ENCODE measurements at places on chromosomes 3 and 15. TPM values are rescaled to one million over a fixed set of nuclear protein-coding genes. Genes with fewer than 3 reads are reported as not detected.

GRCh38 chr15:66839506-66840112, 137.6 kb downstream of the SMAD6 start:
- no peaks in the 10 kb centered on the region for H3K27me3 ChIP-seq
- no peaks in the 10 kb centered on the region for H3K36me3 ChIP-seq
- DNase-seq, result no peak
- H3K27ac ChIP-seq, result peak overlapping the region; percentile 21

The FRMD5 gene
- total RNA-seq, result 62.4 TPM

The SCAMP5 gene
- 3.0 TPM for total RNA-seq

- peak overlapping the region; percentile 87 for H3K27ac ChIP-seq
- H3K4me3 ChIP-seq, result peak overlapping the region; percentile 77
- no peaks in the 10 kb centered on the region for H3K36me3 ChIP-seq
- no peak for DNase-seq
- H3K4me1 ChIP-seq, result peaks cover 62% of the 10 kb centered on the region
Measured at GRCh38 chr3:64266983-64267382, 41.7 kb upstream of the PRICKLE2 start.

DNA sequence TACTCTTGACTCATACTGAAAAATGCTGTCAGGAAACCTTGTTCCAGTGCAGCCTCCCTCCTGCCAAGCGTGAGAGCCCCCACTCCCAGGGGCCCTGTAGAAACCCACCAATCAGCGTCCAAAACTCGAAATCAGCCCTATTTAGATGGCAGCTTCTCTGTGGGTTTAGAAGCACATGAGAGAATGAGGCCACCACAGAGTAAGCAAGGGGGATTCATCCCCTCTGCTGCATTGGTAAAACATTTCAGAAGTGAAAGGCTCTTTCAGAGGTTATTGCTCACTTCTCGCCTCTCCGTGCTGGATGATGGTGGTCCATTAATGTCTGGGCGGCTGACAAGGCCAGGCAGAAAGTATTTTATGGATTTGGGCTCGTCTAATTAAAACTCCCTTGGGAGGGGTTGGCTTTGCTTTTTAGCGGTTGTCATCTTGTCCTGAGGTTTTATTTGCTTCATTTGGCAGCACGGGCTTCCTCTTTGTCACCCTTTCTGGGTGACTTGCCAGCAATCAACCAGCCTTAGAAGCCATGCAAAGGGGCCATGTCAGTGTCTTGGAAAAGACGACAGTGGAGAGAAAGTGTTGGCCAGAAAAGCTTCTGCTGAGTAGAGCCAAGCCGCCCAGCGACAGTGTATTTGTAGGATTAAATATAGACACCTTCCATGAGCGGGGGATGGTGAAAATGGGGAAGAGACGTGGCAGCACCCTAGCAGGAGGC, 145.5 kb downstream of the ATP10A start:
- DNase-seq, result no peak
- no peaks in the 10 kb centered on the region for H3K36me3 ChIP-seq

The P2RY14 gene
- total RNA-seq, result 2.9 TPM

- H3K27ac ChIP-seq, result no peak overlapping the region
- DNase-seq, result no peak
- H3K27me3 ChIP-seq, result no peaks in the 10 kb centered on the region
- peaks cover 33% of the 10 kb centered on the region for H3K4me1 ChIP-seq
- no peaks in the 10 kb centered on the region for H3K36me3 ChIP-seq
Measured at GRCh38 chr3:196195664-196196265, 15.4 kb downstream of the ZDHHC19 start.

DNA sequence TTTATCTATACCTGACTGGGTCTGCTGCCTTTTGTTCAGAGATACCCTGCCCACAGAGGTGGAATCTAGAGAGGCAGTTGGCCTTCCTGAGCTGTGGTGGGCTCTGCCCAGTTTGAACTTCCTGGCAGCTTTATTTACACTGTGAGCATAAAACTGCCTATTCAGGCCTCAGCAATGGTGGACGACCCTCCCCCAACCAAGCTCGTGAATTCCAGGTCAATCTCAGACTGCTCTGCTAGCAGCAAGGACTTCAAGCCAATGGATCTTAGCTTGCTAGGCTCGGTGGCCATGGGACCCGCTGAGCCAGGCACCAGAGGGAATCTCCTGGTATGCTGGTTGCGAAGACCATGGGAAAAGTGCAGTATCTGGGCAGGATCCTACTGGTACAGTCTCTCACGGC, 270.2 kb downstream of the CADM2 start:
- H3K4me1 ChIP-seq, result no peaks in the 10 kb centered on the region
- DNase-seq, result no peak
- H3K27me3 ChIP-seq, result no peaks in the 10 kb centered on the region
- no peak overlapping the region for H3K4me3 ChIP-seq

- H3K4me1 ChIP-seq, result no peaks in the 10 kb centered on the region
- H3K4me3 ChIP-seq, result no peak overlapping the region
- DNase-seq, result no peak
- H3K27ac ChIP-seq, result no peak overlapping the region
- H3K27me3 ChIP-seq, result no peaks in the 10 kb centered on the region
Measured at GRCh38 chr15:33411596-33412540, 101.1 kb downstream of the RYR3 start.

DNA sequence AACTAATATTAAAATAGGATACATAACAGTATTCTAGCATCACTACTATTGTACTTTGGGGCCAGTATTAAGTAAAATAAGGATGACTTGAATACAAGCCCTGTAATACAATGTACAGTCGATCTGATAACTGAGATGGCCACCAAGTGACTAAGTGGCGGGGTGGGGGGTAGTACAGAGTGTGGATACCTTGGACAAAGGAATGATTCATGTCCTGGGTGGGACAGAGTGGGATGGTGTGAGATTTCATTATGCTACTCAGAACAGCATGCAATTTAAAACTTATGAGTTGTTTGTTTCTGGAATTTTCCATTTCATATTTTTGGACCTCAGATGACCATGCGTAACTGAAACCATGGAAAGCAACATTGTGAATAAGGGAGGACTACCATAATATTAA, 46.0 kb downstream of the SLC7A14 start:
- no peak overlapping the region for H3K4me3 ChIP-seq
- no peak for DNase-seq
- no peaks in the 10 kb centered on the region for H3K36me3 ChIP-seq

DNA sequence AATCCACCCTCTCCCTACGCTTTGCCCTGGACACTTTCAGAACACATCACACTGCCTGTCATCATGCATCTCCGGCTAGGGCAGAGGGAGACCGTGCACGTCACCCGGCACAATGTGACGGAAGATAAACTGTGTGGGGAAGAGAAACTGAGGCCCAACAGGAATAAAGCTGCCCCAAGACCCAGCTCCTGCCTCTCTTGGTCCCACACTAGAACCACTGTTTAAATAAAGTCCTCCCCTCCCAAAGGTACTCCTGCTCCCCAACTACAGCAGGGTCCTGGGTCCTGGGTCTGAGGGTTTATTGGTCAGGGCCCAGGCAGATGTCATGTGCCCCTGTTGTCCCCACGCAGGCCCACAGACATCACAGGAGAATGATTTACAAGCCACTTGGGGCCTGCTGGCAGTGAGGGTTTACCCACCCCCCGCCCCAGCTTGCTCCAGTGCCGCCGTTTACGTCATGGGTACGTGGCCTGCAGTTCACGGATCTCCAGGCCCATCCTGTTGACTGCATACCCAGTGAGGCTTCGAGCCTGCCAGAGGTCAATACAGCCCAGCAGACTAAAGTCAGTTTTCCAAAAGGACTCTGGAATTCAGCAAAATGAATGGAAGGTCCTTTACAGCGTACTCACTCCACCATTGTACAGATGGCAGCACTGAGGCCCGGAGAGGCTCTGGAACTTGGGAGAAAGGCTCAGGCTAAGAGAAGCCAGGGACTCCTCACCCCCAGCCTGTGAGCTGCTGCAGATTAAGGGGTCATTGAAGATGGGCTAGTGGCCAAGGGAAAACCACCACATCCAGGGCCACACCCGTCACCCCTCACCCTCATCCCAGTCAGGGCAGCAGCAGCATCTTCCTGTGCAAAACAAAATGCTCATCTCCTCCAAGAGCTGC, 23.2 kb downstream of the ALS2CL start:
- H3K4me1 ChIP-seq, result peaks cover 41% of the 10 kb centered on the region
- H3K27me3 ChIP-seq, result no peaks in the 10 kb centered on the region
- peak; percentile 12 for DNase-seq
- peaks cover 40% of the 10 kb centered on the region for H3K36me3 ChIP-seq
- H3K27ac ChIP-seq, result peak overlapping the region; percentile 86

DNA sequence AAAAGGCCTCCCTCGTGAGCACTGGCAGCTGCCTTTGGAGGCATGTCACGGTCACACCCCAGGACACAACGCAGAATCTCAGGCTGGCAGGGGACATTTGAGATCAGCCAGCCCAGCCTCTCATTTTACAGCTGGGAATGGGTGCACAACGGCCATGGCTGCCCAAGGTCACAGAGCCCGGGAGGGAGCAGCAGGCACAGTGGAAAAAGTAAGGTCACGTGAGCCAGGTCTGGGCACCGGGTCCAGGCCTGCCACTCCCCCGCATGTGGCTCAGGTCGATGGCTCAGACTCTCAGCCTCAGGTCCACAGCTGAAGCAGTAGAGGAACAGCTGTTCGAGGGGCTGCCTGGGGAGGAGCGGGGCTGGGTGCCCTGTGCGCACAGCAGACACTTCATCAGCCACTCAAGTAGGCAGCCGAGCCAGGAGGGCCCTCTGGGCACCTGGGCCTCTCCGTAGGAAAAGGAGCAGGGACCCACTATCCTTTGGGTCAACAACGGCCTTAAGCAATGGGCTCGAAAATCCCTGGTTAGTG, 260.6 kb downstream of the GOLGA6L6 start:
- H3K27me3 ChIP-seq, result peaks cover 52% of the 10 kb centered on the region
- no peak overlapping the region for H3K4me3 ChIP-seq
- no peak for DNase-seq
- no peaks in the 10 kb centered on the region for H3K4me1 ChIP-seq

The PEX5L gene
- total RNA-seq, result 0.41 TPM

- peaks cover 7% of the 10 kb centered on the region for H3K27me3 ChIP-seq
- peaks cover 9% of the 10 kb centered on the region for H3K36me3 ChIP-seq
- no peak for DNase-seq
- H3K4me1 ChIP-seq, result no peaks in the 10 kb centered on the region
- H3K27ac ChIP-seq, result no peak overlapping the region
Measured at GRCh38 chr3:186258968-186259367, 103.1 kb downstream of the DGKG start.

DNA sequence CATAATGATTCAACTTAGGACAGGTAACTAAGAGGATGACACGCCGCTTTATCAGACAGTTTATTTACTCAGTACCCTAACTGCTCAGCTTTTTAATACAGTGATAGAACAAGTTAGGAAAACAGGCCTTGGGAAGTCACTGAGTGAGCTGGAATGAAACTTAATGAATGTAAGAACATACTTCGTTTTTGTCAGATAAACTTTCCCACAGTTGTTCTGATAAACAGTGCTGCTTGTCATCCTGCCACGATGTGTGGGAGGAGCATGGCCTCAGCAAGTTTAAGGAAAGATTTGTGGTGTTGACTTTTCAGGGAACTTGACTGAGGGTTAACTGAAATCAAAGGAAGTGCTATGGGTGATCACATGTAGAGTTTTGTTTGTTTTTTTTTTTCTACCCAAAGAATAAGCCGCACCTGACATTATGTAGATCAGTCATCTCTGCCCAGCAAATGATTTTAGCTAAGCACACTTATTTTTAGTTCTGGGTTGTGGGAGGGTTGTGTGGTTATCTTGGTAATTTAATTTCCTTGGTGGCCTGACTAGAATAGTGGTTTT, 5.6 kb upstream of the P2RY14 start:
- no peak overlapping the region for H3K4me3 ChIP-seq
- no peaks in the 10 kb centered on the region for H3K27me3 ChIP-seq
- peak overlapping the region; percentile 45 for H3K27ac ChIP-seq
- H3K36me3 ChIP-seq, result no peaks in the 10 kb centered on the region

DNA sequence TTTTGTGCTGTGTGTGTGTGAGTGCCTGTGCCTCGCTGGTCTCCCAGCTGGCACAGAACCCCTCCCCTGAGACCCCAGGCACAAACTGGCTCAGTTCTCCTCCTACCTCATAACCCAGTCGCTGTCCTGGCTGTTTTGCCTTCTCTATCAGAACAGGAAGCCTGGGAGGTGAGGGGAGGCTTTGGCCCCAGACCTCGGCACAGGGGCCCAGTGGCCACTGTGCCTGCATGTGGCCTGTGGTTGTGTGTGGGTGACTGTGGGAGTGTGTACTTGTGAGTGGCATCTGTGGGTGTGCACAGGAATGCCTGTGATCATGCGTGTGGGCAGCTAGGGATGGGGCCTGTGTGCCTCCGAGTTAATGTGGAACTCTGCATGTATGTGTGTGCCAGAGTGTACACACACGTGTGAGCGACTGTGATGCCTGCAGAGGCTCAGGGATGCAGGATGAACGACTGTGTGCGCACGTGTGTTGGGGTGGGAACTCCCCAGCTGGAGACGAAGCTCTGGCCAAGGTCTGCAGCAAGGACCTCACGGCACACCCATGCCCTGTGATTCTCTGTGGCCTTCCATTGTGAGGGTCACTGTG, 32.3 kb downstream of the PSTPIP1 start:
- DNase-seq, result no peak
- peaks cover 19% of the 10 kb centered on the region for H3K4me1 ChIP-seq
- H3K36me3 ChIP-seq, result no peaks in the 10 kb centered on the region

The SCG5 gene
- not detected for total RNA-seq

- no peak for DNase-seq
- no peak overlapping the region for H3K4me3 ChIP-seq
- no peaks in the 10 kb centered on the region for H3K36me3 ChIP-seq
- no peak overlapping the region for H3K27ac ChIP-seq
- no peaks in the 10 kb centered on the region for H3K4me1 ChIP-seq
Measured at GRCh38 chr3:22122567-22122966, 371.6 kb upstream of the ZNF385D start.

DNA sequence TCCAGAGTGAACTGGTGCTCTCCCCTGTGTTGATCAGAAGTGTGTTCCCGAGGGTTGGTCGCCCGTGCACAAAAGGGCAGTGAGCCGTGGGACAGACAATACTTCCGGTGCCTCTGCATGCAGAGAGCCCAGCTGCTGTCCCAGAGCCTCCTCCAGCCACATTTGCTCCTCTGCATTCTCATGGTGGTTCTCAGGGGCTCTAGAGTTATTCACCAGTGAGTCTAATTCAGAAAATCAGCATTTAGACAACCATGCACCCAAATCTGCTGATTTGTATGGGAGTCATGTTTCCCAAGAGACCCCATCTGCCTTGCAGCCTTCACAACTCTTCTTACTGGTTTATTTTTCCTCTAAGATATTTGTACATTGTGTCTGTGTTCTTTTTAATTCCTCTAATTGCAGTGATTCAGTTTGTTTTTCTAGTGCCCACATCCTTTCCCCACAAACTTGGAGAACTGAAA, 107.0 kb upstream of the SPRED1 start:
- H3K4me3 ChIP-seq, result no peak overlapping the region
- no peak for DNase-seq
- no peaks in the 10 kb centered on the region for H3K27me3 ChIP-seq
- no peaks in the 10 kb centered on the region for H3K4me1 ChIP-seq

GRCh38 chr15:95292785-95293450, 1037.6 kb upstream of the NR2F2 start:
- no peaks in the 10 kb centered on the region for H3K36me3 ChIP-seq
- peak overlapping the region; percentile 36 for H3K4me3 ChIP-seq
- DNase-seq, result no peak
